Testis (tissue), 5 donors: ENCODE measurements at places on chromosomes 7 and 10. TPM values are rescaled to one million over a fixed set of nuclear protein-coding genes. Genes with fewer than 3 reads are reported as not detected.
A peak's percentile ranks its signal among the peaks of the same experiment; 100 is the strongest.

Gene SUGCT
- total RNA-seq: 9.8 TPM

Gene LBX1
- total RNA-seq: 0.12 TPM

Gene PNLIPRP1
- total RNA-seq: not detected

Gene ANLN
- 17.3 TPM for total RNA-seq

Gene GLI3
- total RNA-seq: 3.8 TPM

Gene PDE1C
- total RNA-seq: 9.5 TPM

Gene CFAP69
- 8.7 TPM for total RNA-seq

GRCh38 chr7:75716992-75717626 lies 21.6 kb downstream of the HIP1 start:
- no peak overlapping the region for H3K27ac ChIP-seq
- no peak overlapping the region for H3K4me3 ChIP-seq
- DNase-seq: no peak

GRCh38 chr10:88949912-88950837 lies 2.4 kb downstream of the ACTA2 start:
- peak overlapping the region; percentile 95 for H3K27ac ChIP-seq
- no peak for DNase-seq
- no peaks in the 10 kb centered on the region for H3K4me1 ChIP-seq
- H3K27me3 ChIP-seq: no peaks in the 10 kb centered on the region
- peak overlapping the region; percentile 62 for H3K4me3 ChIP-seq
- H3K36me3 ChIP-seq: no peaks in the 10 kb centered on the region

DNA sequence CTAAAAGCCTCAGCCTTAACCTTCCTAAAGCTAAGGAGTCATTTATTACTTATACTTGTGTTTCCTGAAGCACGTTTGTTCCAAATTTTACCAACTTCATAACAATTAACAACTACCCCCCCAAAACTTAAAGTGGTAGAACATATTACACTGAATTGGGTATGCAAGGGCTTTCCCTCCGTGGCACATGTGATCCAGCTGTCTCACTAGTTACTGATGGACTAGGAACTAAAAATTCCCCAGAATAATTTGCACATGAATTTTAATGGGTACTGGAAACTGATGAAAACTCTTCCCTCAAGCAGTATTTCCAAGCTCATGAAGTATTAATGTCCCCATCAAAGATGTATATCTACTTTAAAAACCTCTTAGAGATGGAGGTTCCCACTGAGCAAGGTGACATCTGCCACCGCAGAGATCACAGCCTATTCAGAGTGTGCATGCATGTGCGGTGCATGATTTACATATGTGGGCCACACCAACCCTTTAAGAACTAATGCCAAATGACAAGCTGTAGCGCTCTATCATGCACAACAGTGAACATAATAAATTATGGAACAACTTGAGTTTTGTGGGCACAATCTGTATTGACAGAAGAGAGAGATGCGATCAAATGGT lies 139.9 kb upstream of the ADCY1 start:
- no peak for DNase-seq
- H3K36me3 ChIP-seq: no peaks in the 10 kb centered on the region
- no peaks in the 10 kb centered on the region for H3K27me3 ChIP-seq
- no peak overlapping the region for H3K27ac ChIP-seq
- H3K4me3 ChIP-seq: no peak overlapping the region

DNA sequence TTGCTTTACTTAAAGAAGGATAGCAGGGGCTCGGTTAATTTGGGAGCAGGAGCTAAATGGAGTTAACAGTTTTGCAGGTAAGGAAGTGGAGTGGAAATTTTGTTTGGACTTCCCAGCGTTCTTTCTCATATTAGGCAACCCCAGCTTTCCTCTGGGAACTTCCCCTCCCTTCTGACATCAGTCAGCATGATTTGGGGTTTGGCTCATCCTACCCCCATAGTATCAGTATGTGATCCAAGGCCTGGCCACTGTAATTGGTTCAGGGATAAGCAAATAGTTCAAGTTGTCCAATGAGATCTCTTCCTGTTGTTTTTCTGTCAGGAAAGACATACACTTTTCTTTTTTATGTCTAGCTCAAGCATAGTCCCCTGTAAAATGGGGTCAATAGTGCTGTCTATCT lies 125.6 kb upstream of the CDK6 start:
- H3K27ac ChIP-seq: no peak overlapping the region
- no peaks in the 10 kb centered on the region for H3K27me3 ChIP-seq
- DNase-seq: no peak
- no peaks in the 10 kb centered on the region for H3K36me3 ChIP-seq
- no peaks in the 10 kb centered on the region for H3K4me1 ChIP-seq

DNA sequence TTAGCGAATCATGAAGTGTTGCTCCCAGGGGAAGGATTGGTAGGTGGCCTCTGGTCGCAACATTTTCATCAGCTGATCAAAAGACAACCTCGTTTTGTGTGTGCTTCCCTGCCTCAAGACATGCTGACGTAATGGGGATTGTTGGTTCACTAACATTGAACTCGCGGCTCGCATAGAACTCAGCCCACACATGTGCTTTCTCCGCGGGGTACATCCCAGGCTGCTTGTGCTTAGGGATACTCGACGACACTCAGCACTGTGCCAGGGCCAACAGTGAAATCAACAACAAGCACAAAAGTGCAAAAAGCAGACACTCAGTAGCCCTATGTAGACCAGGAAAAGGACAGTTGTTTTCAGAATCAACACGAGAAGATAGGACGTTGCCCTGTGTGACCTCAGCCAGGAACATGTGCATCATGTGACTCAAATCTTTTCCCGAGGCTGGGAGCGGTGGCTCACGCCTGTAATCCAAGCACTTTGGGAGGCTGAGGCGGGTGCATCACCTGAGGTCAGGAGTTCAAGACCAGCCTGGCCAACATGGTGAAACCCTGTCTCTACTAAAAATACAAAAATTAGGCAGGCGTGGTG lies 20.8 kb downstream of the WIPI2 start:
- H3K4me1 ChIP-seq: no peaks in the 10 kb centered on the region
- no peak for DNase-seq
- no peaks in the 10 kb centered on the region for H3K27me3 ChIP-seq
- H3K36me3 ChIP-seq: no peaks in the 10 kb centered on the region
- H3K4me3 ChIP-seq: no peak overlapping the region

DNA sequence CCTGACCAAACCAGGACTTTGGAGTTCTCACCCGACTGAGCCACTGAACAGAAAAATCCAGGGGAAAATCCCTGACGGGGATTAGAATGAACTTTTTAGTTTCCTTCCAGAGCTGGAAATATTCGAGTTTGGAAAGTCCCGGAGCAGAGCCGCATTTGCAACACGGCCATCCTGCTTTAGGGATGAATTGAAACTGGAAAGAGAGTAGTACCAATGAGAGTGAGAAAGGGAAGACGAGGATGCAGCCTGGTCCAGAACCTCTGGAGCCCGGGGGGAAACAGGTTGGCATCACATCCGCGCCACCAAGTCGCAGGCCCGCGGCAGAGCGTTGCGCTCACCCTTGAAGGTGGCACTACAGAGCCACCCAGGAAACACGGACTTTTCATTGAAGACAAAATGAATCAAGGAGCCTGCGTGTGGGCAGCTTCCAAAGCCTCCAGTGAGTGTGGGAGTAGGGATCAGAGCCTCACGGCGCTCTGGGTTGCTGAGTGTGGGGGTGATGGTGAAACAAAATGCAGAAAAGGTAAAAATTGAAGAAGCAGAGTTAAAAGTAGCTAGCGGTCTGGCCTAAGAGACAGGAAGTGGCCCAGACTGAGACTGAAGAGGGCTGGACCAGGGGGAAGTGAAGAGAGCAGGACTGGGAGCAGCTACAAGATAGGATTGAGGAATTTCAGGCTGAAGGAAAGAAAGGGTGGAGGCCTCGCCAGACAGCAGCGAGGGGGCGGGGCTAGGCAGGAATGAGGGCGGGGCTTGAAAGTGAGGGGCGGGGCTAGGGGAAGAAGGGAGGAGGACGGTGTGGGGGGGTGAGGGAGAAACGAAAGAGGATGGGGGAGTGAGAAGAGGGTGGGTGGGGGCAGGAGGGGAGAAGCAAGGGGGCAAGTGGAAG lies 1.8 kb downstream of the SMURF1 start:
- peaks cover 27% of the 10 kb centered on the region for H3K4me1 ChIP-seq
- H3K27ac ChIP-seq: peak overlapping the region; percentile 95
- H3K4me3 ChIP-seq: peak overlapping the region; percentile 99

- H3K4me3 ChIP-seq: no peak overlapping the region
- H3K27me3 ChIP-seq: no peaks in the 10 kb centered on the region
- H3K36me3 ChIP-seq: no peaks in the 10 kb centered on the region
- no peaks in the 10 kb centered on the region for H3K4me1 ChIP-seq
- H3K27ac ChIP-seq: no peak overlapping the region
Observed at GRCh38 chr10:22420787-22421517, 75.7 kb downstream of the SPAG6 start.

DNA sequence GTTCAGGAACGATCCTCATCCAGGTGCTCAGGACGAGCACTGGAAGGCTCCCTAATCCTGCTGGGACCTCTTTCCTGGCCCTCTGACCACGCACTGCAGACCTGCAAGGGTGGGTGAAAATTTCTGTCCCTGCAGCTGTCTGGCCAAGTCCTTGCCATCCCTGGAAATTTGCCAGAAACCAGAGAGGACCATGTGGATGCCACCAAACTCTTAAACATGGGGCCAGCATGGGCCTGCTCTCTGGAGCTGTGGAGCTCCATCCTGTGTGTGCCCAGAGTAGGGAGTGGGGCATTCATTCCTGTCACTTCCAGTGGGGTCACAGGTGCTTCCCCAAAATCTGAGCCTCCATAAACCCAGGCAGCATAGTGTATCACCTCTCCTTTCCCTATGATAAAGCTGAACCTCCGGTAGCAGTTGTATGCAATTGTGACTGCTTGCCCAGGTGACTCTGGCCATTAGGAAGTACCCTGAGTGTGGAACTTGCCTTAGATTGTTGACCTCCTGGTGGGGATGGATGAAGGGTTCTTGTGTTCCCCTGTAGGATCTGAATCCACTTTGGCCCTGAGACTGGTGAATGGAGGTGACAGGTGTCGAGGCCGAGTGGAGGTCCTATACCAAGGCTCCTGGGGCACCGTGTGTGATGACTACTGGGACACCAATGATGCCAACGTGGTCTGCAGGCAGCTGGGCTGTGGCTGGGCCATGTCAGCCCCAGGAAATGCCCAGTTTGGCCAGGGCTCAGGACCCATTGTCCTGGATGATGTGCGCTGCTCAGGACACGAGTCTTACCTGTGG lies 57.1 kb downstream of the DMBT1 start:
- H3K4me3 ChIP-seq: no peak overlapping the region
- no peaks in the 10 kb centered on the region for H3K4me1 ChIP-seq
- no peaks in the 10 kb centered on the region for H3K27me3 ChIP-seq
- H3K36me3 ChIP-seq: no peaks in the 10 kb centered on the region

DNA sequence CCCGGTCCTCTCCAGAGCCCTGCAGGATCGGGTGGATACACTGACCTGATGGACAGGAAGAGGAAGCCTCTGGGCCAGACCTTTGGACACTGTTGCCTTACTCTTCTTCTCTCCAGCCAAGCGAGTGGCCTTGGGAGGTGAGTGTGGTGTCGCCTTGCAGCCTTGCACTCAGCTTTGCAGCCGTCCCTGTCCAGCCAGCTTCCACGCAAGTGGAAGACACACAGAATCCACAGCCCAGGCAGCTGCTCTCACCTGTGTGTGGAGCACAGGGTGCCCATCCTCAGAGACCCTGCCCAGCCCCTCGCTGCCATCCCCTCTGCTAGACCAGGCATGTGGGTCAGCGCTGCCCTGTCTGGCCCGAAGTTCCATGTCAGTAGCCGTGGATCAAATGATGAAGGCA lies 239.1 kb downstream of the EBF3 start:
- no peak overlapping the region for H3K4me3 ChIP-seq
- H3K27me3 ChIP-seq: no peaks in the 10 kb centered on the region
- H3K36me3 ChIP-seq: no peaks in the 10 kb centered on the region
- H3K27ac ChIP-seq: no peak overlapping the region

DNA sequence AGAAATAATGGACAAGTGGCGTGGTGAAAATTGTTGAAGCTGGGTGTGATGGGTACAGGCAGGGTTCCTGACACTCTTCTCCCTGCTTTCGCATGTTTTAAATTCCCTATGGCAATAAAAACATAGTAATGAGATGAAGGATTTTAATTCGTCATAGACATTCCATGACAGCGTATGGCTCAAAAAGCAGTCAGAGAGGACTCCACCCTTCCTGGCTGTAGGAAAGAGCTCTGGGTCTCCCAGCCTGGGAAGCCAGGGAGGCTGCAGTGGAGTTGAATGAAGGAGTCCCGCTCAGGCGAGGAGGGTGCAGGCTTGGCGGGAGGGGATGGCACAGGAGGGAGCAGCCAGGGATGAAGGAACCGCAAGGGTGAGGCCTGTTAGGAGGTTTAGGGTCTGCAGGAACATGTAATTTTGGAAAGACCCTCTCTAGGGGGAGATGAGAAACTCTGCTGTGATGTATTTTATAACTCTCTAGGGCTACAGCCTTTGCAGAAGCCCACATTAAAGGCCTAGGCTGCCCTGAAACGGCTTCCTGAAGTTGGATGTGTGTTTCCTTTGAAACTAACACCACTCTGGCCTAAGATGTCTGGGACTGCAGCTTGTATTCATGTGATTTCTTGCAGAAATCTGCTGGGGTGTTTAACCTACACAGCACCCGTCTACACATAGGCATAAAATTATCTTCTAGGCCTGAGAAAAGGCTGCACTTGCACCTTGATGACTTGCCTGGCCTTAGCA lies 7.6 kb upstream of the LARP4B start:
- H3K4me1 ChIP-seq: no peaks in the 10 kb centered on the region
- no peaks in the 10 kb centered on the region for H3K36me3 ChIP-seq
- H3K4me3 ChIP-seq: no peak overlapping the region
- no peaks in the 10 kb centered on the region for H3K27me3 ChIP-seq
- no peak overlapping the region for H3K27ac ChIP-seq

DNA sequence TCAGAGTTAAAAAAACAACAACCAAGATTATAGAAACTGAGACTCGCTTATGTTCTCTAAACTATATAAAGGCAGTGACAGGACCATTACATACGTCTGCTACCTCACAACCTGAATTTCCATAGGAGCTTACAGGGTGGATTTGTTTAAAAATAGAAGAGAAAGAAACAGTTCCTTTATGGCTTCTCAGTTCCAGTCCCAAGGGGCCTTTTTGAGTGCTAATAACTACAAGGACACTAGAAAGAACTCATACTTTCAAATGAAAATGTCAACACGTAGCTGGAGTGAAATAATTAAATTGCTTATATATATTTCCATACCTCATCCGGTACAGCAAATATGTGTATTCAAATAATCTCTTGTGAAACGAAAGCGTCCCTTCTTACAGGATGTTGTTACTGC lies 19.7 kb downstream of the TSPAN12 start:
- H3K27ac ChIP-seq: no peak overlapping the region
- no peak for DNase-seq
- H3K27me3 ChIP-seq: no peaks in the 10 kb centered on the region
- H3K36me3 ChIP-seq: no peaks in the 10 kb centered on the region
- no peaks in the 10 kb centered on the region for H3K4me1 ChIP-seq
- no peak overlapping the region for H3K4me3 ChIP-seq
